Muscle of arm (tissue), 14 donors: ENCODE measurements at places on chromosomes 12 and 14.

DNA sequence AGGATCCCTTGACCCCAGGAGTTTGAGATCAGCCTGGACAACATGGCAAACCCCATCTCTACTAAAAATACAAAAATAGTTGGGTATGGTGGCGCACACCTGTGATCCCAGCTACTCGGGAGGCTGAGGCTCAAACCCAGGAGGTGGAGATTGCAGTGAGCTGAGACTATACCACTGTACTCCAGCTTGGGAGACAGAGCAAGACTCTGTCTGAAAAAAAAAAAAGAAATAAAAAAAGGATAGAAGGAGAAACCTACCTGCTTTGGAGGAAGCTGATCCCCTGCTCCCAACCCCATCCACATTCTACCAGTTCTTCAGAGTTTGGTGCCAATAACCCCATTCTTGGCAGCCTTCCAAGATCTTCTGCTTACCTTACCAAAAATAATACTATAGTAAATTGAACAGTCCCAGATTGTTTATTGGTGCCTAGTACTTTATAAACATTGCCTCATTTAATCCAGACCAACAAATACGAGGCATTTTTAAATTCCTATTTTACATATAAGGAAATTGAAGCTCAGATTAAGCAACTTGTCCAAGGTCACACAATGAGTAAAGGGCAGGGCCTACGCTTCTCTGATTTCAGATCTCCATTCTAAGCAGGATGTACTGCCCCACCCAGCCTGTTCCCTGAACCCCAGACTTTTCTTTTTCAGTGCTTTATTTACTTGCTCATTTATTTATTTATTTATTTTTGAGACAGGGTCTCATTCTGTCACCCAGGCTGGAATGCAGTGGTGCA, 33.2 kb upstream of the FAM222A start:
- no peak for DNase-seq

GRCh38 chr12:122471324-122472226, 29.2 kb downstream of the ZCCHC8 start:
- DNase-seq, result peak; percentile 59

- no peak for DNase-seq
Observed at GRCh38 chr12:104850781-104851180, 107.3 kb downstream of the SLC41A2 start.

DNA sequence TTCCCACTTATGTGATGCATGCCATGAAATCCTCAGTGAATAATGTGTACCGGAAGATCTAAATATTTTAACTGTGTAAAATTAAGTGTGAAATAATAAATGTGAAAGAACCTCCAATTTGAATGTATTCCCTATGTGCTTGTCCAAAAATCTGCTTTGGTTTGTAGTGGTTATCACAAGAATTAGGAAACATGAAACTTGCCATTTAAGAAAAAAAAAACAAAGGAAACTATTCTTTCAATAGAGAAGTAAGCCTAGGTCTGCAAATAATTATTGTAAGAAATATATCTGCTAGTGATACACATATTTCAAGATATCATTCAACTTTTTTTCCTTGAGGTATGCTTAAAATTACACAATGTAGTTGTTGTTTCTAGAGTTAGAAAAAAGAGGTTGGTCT, 500.4 kb downstream of the SLC6A15 start:
- DNase-seq, result no peak

DNA sequence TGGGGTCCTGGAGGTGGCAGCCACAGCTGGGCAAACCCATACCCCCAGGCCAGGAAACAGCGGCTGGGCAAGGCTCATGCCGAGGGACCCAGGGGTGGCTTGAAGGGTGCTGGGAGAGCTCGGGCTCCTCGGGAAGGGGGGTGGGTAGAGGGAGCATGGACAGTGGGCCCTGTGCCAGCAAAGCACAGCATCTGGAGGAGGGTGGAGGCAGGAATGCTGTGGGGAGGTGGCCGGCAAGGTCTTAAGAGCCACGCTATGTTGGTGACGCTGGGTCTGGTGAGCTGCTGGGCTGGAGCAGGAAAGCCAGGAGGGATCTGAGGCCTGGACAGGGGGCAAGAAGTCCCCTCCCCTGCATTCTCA, 48.2 kb upstream of the DLK1 start:
- peak; percentile 90 for DNase-seq
